GDM1 (cell line): ENCODE measurements at places on chromosomes 1 and 21.

GRCh38 chr1:232766241-232766890, 38.9 kb upstream of the MAP10 start:
- DNase-seq: no peak

GRCh38 chr1:177609953-177610352, 359.9 kb downstream of the SEC16B start:
- no peak for DNase-seq

- DNase-seq: no peak
These were observed 78.9 kb downstream of the KCNJ6 start for GRCh38 chr21:37837381-37837780.

- no peak for DNase-seq
These were observed 11.1 kb upstream of the MEF2D start for GRCh38 chr1:156511644-156512043.

DNA sequence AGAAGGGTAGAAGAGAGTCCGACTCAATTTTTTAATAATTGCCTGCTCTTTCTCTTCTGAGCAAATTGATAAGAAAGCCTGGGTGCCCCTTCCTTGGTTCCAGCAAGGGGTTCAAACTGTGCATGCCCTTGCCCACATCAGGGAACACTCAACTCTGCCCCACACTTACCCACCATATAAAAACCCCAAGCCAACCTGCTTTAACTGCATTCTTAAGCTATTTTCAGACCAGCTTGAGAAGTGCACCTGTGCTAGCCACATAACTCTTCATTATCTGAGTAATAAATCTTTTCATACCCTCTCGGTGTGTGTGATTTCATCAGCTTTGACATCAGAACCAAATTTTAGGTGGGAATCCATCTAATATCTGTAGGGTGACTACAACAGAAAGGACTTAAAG, 509.6 kb downstream of the MRPL39 start:
- DNase-seq: no peak

DNA sequence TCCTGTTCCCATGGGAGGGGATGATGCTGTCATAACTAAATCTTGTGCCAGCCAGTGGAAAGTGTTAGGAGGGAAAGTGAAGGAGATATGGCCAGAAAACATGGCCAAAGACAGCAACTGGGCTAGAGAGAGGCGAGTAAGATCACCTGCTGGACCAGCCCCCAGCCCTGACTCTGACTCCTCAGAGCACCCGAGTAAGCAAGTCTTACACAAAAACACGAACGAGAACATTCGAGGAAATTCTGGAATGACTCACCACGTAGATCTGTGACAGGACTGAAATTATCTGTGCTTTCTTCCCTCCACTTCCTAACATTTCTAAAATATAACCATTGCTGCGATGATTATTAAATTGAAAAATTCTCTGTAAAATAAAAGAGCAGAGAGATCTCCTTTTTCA, 9.2 kb downstream of the ZNF496 start:
- no peak for DNase-seq

DNA sequence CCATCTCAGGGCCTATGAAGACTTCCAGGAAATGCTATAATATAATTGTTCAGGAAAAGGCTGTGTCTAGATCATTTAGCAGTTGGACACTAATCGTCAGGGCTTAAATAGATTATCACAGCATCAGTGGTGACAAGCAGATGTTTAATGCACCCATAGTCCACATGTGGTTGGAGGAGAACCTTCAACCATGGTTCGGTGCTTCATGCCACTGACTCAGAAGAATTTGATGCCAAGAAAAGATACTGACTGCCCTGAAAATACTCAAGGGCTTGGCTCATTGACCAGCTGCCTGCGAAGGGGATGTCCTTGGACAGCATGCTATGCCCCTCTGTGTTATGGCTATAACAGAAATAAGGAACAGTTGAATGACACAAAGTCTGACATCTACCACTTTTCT, 175.7 kb downstream of the HHIPL2 start:
- no peak for DNase-seq

- DNase-seq: no peak
These were observed 392.5 kb upstream of the ZRANB2 start for GRCh38 chr1:71473331-71473730.

GRCh38 chr1:64121766-64122385, 81.5 kb upstream of the UBE2U start:
- DNase-seq: no peak

GRCh38 chr1:4530166-4530785, 124.1 kb upstream of the AJAP1 start:
- no peak for DNase-seq

DNA sequence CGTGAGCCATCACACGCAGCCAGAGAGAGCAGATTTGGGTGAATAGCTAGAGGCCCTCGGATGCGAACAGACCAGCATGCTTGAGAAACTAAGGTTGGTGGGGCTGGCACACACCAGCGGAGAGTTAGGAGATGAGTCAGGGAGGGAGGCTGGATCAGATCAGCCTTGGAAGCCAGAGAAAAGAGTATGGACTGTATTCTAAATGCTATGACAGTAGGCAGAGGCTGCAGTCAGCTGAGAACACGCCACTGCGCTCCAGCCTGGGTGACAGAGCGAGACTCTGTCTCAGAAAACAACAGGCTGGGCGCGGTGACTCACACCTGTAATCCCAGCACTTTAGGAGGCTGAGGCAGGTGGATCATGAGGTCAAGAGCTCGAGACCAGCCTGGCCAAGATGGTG, 4.0 kb upstream of the PLEKHM2 start:
- no peak for DNase-seq

GRCh38 chr1:205285381-205286101, 36.0 kb downstream of the NUAK2 start:
- no peak for DNase-seq

- DNase-seq: no peak
These were observed 25.2 kb downstream of the STPG1 start for GRCh38 chr1:24388331-24388885.

DNA sequence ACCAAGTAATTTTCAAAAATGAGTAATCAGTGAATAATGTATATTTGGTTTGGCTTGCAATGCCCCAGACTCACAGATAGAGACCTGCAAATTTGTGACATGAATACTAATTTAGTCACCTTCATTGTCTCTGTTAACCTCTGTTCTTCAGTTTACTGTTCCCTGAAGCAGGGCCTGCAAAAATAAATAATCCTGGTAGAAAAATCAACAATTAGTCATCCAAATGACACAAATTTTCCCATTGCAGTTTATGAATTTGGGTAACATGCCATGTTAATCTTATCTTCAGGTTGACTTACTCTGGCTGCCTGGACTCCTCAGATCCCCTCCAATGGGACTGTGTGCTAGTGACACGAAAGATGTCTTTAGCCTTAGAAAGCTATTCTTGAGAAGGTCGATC, 289.5 kb downstream of the PAPPA2 start:
- no peak for DNase-seq

GRCh38 chr1:18681423-18681835, 50.8 kb downstream of the PAX7 start:
- DNase-seq: no peak

DNA sequence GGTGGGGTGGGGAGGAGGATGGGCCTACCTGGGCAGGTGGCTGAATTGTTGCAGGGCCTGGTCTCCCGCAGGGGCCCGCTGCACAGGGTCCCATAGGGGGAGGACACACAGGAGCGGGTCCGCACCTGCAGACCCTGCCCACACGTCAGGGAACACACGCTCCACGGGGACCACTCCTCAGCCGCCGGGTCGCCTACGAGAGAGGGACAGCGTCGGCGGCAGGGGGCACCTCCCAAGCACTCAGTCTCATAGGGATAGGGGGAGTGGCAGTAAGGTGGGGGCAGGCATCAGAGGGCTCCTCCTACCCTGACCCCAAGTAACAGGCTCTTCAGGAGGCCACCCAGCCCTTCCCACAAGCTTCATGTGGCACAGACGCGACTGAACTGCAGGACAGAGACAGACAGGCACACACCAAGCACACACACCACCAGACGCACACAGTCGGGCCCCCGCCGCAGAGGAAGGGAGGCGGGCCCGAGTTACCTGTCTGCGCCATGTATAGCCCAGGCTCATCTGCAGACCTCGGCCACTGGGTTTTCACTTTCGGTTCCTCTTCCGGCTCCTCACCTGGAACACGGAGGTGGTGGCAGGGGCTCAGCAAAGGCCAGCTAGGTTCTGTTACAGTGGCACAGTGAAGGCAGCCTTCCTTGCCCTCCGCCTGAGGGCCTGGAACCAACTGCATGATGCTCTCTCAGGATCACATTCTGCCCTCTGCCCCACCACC, 19.8 kb downstream of the ADGRB2 start:
- no peak for DNase-seq

DNA sequence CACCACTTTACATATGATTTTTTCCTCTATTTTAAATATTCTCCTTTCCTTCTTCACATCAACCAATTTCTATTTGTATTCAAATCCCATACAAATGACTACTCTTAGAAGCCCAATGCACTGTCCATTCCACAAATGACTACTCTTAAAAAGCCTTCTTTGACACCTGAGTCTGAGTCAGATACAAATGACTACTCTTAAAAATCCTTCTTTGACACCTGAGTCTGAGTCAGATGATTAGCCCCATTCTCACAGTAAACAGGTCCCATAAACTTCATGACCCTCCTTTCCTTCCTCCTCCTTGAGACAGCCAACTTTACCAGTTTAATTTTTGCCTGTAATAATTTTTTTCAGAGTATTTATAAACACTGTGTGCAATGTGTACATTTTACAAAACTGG, 231.3 kb upstream of the USP25 start:
- DNase-seq: no peak

GRCh38 chr1:110040548-110040947, 6.1 kb downstream of the STRIP1 start:
- DNase-seq: no peak

DNA sequence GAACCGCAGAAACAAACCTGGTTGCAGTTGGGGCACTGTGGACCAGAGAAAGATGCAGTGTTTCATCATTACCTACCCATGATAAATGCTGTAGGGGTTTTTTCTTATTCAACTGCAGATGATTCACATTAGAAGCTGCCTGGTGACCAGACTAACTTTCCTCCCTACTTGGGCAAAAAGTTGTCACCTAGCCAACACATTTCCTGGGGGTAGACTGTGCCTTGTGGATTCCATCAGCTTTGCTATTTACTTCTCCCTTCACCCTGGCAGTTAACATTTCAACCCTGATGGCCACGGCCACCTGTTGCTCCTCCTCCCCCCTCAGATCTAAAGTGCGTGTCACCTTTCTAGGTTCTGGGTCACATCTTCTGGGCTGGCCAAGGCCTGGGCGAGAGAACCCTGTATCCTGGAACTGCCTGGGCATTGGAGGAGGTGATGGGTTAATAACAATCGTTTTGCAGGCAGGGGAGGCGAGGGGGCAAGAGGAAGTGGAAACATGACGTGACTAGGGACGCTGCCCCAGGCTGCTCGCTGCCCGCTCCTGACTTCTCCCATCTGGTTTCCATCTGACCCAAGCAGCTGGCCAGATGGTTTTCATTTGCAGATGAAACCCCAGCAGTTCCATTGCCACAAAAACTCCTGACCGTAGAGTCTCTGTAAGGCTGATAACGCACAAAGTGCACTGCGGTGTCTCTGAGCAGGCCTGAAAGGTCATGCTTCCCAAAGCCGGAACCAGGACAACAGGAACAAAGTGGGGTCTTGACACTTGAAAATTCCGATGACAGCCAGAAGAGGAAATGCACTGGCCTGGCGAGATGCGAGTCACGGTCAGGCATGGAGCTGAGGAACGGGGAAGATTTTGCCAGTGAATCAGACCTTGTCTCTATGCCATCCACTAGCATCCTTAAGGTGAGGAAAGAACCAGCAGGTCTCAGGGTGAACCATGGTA, 36.6 kb downstream of the CAPZB start:
- DNase-seq: no peak

DNA sequence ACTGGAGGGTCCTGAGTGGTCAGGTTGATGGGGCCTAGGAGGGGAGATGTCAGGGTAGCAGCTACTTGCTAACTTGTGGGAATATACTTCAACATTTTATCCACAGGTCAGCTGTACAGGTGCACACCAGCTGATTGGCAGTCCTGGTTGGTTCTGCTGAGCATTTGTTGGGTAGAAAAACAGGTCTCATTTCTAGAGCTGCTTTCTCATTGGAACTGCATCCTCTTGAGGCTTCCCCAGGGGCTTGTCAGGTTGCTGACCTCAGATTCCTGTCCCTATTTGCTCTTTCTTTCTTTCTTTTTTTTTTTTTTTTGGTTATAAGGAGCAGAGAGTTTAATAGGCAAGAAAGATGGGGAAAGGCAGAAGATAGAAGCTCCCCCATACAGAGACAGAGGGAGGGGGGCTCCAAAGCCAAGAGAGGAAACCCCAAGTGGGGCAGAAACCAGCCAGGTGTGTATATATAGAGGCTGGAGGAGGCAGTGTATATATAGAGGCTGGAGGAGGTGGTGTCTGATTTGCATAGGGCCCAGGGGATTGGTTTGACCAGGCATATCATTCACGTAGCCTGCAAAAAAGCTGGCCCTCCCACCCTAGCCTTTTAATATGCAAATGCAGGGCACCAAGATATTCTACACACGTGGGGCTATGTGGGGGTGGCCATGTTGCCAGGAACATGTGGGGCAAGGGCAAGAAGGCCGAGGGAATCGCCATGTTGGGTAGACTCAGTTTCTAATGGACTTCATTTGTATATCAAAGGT, 57.3 kb upstream of the STUM start:
- DNase-seq: no peak

DNA sequence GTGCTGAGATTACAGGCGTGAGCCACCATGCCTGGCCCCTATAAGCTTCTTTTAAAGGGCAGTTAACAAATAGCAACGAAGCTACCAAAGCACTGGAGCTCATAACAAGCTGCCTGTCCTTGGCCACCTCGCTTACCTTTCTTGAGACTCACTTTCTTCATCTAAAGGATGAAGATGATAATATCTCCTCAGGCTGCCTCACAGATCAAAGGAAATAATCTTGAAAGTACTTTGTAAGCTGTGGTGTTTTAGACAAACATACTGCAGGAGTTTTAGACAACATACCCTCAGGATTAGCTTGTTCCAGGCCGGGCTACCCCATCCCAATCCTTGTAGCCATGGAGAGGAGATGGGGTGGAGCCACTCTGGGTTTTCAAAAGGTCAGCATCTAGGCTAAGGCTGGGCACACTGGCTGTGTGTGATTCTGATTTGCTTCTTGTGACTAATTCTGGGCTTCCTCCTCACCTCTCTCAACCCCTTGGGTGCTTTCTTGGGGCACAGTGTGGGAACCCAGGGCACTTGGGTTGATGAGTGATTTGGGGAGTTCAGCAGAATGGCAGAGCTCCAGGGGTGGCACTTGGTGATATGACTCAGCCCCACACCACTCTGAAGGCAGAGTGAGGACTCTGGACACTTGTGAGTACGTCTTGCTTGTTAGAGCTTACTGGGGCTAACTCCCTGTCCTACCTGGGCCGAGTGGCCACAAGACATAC, 5.2 kb downstream of the GPR25 start:
- no peak for DNase-seq
